Fibroblast of skin of right quadriceps (primary cell): ENCODE measurements at places on chromosomes 4 and X.

DNA sequence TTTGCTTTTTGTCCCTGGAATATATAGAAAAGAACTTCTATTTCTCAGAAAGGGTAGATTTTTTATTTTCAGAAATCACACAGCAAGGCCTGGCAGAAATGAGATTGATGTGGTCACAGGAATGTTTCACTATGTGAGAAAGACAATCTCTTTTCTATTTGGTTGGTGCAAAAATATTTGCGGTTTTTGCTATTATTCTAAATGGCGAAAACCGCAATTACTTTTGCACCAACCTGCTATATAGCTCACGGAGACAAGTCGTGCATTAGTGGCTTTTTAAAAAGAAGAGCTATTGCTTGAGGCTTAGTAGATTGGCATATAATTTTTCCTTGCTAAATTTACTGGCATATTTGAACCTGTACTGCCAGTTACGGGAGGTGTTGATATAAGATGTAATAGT, 100.4 kb downstream of the ITM2A start:
- no peak for DNase-seq

DNA sequence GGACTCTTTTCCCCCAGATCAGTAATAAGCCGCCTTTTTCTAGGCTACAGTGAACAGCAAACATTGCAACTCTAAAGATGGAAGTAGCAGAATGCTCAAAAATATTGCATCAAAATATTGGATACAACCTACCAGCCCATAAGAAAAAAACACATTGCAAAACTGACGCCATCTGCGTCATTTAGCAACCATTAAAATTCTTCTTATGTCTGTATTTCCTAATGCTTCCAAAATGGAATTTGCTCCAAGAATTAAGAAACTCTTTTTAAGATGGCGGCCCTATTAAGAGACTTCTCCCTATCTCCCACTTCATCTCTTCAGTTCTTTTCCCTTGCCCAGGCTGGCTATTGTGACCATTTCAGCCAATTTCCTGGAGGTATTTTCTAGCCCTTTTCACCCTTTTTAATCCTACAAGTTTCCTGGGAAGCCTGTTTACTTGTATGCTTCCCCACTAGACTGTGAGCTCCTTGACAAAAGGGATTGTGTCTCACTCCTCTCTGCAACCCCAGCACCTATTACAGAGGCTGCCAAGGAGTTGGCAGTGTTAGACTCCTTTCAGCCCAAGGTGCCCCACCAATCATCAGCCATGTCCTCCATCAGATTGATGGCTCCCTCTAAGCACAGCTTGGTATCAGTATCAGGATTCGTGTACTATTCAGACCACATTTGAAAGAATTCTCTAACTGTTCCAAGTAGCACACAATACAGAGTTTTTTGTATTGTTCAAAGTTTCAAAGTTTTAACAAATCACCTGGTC, 4.4 kb downstream of the GPC3 start:
- DNase-seq = peak; percentile 21

- peak; percentile 14 for DNase-seq
Observed at GRCh38 chr4:135240796-135241195, 1039.2 kb upstream of the PABPC4L start.

GRCh38 chrX:17590892-17591740, 146.2 kb upstream of the SCML1 start:
- DNase-seq = peak; percentile 76

- peak; percentile 46 for DNase-seq
Observed at GRCh38 chr4:137700072-137700471, 167.8 kb upstream of the PCDH18 start.
